Hepatic stellate cell (primary cell): ENCODE measurements at places on chromosomes 16 and 17.

GRCh38 chr17:48597778-48598631 lies 4.4 kb upstream of the HOXB5 start:
- DNase-seq = no peak

- no peak for DNase-seq
Observed at GRCh38 chr17:62823111-62823893, 15.2 kb upstream of the MARCHF10 start.

GRCh38 chr16:87195161-87195560 lies 122.0 kb downstream of the C16orf95 start:
- DNase-seq = no peak

- no peak for DNase-seq
Observed at GRCh38 chr16:66402591-66403230, 24.4 kb upstream of the BEAN1 start.

GRCh38 chr17:10360578-10360977 lies 12.2 kb downstream of the MYH13 start:
- DNase-seq = no peak

GRCh38 chr17:31174215-31174614 lies 79.4 kb downstream of the NF1 start:
- DNase-seq = no peak

DNA sequence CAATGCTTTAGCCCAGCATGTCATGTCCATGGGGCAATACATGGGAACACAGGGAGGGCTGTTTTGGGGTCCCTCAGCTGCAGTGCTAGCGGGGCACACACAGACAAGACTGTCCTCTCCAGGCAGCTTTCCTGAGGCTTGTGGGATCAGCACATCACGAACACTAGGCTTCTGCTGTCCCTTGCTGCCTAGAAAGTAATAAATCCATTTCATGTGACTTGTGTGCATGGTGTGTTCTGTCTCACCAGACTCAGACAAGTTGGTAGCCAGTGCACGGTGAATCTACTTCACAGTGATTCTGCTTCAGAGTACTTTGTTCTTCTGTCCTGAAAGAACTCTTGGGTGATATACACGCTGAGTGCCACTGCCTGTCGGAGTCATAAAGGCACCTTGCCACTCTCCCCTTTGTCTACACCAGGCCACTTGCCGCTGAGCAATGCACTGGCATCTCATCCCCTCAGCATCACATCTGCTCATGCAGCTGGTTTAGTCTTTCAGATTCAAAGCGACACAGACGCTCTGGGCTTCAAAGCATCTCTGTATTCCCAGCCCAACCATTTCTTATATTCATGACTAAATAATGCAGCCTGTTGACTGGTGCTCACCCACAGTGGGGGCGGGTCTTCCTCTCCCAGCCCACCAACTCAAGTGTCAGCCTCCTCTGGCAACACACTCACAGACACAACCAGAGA lies 95.2 kb upstream of the COX10 start:
- no peak for DNase-seq

- no peak for DNase-seq
Observed at GRCh38 chr16:23015580-23015979, 133.7 kb downstream of the USP31 start.

- no peak for DNase-seq
Observed at GRCh38 chr16:15976929-15977637, 27.7 kb downstream of the ABCC1 start.

DNA sequence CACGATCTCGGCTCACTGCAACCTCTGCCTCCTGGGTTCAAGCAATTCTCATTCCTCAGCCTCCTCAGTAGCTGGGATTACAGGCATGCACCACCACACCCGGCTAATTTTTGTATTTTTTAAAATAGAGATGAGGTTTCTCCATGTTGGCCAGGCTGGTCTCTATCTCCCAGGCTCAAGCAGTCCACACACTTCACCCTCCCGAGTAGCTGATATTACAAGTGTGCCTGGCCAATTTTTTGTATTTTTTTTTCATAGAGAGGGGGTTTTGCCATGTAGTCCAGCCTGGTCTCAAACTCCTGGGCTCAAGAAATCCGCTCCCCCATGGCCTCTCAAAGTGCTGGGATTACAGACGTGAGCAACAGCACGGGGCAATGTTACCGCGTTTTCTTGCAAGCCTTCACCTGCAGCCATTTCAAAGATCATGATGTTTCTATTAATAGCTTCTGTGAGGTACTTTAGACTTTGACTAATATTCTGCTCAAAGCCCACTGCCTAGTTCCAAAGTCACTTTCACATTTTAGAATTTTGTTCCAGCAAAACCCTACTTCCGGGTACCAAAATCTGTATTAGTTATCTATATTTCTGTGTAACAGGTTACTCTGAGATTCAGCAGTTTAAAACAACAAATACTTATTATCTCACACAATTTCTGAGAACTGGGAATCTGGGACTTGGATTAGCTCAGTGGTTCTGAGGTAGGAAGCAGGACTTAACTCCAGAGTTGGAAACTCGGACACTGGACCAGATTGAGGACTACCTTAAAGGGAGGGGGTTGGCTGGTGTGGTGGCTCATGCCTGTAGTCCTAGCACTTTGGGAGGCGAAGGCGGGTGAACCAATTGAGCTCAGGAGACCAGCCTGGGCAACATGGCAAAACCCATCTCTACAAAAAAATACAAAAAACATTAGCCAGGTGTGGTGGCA lies 12.0 kb upstream of the MED13 start:
- no peak for DNase-seq

DNA sequence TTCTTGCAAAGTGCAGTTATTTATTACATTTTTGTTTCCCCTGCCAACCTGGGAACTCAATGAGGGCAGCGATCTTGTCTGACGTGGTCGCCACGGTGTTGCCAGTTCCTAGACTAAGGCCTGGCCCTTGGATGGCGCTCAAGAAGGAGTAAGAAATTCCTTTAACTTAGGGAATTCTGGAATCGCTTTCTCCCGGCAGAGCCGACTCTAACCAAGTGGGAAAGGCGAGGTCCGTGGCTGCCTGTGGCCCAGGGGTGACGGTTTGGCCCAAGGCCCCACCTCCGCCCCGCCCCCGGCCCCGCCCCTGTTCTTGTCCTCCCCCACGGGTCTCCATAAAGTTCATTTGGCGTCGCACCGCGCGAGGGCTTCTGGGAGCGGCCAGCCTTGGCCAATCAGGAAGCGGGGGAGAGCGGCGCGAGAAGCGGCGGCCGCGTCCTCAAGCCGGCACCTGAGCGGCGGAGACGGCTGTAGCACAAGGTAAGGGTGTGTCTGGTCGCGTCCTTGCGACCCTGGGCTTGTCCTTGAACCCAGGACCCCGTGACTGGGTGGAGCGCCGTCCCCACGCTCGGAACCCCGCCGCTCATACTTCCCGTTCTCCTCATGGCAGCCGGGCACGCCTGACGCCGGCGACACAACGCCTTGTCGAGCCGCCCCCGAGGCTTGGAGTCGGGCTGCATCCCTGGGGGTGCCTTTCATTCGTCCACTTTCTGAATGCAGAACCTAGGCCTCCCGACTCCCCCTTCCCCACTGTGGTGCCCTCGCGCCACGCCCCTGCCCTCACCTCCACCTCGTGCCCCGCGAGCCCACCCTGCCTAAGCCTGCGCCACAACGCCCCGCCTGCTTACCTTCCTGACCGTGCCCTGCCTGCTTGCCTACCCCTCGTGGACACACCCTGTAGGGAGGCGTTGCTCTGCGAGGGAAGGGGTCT lies at the start of gene NUP93:
TSS of gene NUP93 (plus strand) at position 395 of the 928 bp plus-strand sequence. CDS start 18,119 bp downstream, outside the sequence.
- peak; percentile 93 for DNase-seq

DNA sequence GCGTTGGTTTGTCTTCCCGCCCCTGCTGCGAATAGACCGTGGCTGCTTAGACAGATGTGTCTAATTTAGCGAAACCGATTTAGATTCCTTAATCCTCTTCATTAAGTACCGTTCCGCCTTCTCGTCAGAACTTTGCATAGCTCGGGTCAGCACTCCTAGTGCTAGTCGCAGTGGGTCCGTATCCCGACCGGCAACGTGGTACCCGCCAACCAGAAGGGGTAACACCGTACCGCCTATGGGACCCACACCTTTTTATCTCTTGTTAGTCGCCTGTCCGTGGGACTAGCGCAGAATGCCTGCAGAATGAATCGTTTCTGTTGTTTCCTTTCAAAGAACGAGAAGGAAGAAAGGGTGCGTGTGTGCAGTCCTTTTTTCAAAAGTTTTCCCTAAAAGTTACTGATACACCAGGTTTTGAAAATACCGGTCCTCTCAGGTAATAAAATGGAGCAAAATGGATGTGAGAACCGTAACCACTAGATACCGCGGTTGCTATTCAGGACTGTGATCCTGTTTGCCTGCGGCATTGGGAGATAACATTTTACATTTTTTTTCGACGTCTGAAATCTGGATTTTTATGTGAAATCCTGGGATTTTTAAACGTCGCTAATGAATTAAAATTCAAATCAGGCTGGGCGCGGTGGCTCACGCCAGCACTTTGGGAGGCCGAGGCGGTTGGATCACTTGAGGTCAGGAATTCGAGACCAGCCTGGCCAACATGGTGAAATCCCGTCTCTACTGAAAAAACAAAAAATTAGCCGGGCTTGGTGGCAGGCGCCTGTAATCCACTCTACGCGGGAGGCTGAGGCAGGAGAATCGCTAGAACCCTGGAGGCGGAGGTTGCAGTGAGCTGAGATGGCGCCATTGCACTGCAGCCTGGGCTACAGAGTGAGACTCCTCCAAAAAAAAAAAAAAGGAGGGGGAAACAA lies 998 bp upstream of the SRSF1 start:
- DNase-seq = peak; percentile 18

DNA sequence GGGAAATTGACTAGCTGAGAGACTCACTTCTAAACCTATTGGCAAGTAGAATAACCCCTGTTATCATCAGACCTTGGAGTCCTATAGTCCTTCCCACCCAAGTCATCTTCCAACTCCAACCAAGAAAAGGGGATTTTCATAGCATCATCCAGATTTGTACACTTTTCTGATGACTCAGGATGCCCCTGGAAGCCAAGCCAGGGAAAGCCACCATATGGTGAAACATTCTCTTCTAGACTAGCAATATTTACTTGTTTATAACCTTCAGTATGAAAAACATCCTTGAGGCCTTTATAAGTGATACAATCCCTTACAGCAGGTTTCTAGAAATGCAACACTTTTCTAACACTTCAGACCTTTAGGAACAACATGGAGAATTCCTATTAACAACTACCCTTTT lies 618.8 kb upstream of the CDH11 start:
- DNase-seq = no peak

GRCh38 chr17:78915872-78916632 lies 9.1 kb downstream of the TIMP2 start:
- no peak for DNase-seq

DNA sequence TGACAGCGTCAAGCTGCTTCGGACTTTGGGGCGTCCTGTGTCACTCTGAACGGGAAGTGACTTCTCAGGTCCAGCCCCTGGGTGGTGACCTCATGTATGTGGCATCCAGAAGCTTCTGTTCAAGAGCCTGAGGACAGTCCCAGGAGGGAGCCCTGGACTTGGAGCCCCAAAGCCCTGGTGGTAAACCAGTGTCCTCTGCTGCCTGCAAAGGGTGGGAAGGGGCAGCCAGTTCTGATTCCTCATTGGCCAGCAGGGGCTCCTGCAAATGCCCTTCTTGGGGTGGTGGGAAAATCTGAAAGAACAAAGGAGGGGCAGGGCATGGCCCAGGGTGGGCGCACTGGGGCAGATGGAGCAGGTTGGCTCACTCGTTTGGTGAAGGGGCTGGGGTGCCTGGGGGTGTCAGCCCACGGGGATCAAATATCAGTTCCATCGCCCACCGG lies 1.6 kb downstream of the OSGIN1 start:
- DNase-seq = peak; percentile 80

DNA sequence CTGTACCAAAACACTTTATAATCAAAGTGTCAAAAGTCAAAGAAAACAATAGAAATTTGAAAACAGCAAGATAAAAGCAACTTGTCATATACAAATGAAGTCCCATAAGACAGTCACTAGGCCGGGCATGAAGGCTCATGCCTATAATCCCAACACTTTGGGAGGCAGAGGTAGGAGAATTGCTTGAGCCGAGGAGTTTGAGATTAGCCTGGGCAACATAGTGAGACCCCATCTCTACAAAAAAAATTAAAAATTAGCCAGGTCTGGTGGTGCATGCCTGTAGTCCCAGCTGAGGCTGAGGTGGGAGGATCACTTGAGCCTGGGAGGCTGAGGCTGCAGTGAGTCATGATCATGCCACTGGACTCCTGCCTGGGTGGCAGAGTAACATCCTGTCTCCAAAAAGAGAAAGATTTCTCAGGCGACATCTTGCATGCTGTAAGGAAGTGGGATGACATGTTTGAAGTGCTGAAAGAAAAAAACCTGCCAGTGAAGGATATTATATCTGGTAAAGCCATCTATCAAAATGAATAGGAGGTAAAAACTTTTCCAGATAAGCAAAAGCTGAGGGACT lies 98.7 kb upstream of the NACA2 start:
- DNase-seq = no peak

DNA sequence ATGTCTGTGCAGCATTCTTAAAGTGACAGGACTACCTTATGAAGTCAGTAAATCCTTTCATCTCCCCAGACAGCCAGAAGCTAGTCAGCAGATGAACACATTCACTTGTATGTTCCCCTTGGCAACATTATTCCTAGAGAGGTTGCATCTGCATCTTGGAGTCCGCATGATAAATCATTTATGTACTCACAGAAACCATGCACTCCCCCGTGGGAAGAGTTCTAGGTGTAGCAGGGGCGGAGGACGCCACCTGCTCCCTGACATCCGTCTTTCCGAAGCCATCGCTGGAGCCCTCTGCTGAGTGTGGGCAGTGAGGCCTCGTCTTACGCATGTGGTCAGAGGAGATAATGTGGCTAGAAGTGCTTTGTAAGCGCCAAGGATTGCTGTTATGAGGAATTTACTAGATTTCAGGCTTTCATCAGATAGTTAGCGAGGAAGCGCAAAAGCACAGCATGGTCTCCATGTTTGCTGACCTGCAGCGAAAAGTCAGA lies 144.5 kb downstream of the RPTOR start:
- DNase-seq = no peak

- no peak for DNase-seq
Observed at GRCh38 chr17:50815400-50815799, 20.0 kb upstream of the WFIKKN2 start.

- no peak for DNase-seq
Observed at GRCh38 chr16:19377864-19378263, 39.8 kb upstream of the TMC5 start.

GRCh38 chr16:1297018-1297696 lies 12.3 kb upstream of the UBE2I start:
- no peak for DNase-seq

DNA sequence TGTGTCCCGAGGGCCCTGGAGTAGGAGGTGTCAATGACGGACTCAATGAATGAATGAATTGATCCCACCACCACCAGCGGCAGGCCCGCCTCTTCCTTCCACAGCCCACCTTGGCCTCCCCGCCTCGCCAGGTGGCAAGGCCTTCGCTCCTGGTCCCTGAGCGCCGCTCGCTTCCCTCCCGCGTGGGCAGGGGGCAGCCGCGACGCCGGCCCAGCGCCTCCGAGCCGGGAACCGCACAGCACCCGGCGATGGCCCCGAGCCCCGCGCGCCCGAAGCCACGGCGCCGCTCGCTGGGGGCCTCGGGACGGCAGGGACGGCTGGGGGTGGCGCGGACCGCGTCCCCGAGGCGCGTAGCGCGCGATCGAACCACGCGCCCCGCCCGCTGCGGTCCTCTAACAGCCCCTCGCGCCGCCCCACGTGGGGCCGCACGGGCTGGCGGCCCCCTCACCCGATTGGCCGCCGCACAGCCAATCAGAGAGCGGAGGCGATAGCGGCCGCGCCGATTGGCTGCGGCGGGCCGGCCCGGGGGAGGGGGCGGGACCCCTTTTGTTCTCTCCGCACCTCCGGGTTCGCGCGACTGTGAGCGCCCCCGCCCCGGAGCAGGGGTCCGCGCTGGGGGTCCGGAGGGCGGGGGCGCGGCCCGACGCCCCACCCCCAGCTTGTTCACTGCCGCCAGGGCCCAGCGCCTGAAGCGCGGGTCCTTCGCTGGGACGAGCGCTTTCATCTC lies 31.4 kb downstream of the ACTG1 start:
- DNase-seq = peak; percentile 95
